A172 (cell line): ENCODE measurements at places on chromosomes 1 and 21.

- DNase-seq = peak; percentile 70
These were observed at the start of gene NBPF20 for GRCh38 chr1:145425436-145426029. TSS of gene NBPF20 (minus strand) at chr1:145425603. CDS start at chr1:145405272, 20,331 bp downstream.

DNA sequence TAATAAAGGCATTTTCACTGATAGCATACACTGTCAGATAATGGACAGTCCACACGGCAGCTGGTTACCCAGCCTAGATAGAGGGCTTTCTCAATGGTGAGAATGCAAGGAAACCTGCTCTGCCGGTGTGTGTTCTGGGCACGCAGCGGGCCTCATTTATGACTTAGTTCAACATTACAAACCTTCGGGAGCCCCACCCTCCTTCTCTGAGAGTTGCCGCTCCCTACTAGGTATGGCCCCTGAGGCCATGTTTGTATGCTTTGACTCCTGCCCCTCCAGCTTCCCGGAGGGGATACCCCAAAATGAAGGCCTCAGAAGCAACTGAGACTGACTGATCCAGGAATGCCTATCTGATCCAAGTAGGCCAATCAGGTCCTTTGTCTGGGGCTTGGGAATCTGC lies 17.2 kb upstream of the FABP3 start:
- DNase-seq = no peak

GRCh38 chr21:40472013-40472412 lies 374.9 kb downstream of the DSCAM start:
- no peak for DNase-seq

GRCh38 chr1:179175011-179175841 lies 54.3 kb downstream of the ABL2 start:
- peak; percentile 66 for DNase-seq

- no peak for DNase-seq
These were observed 377.8 kb downstream of the MATN1 start for GRCh38 chr1:30345491-30346130.

- peak; percentile 16 for DNase-seq
These were observed 322 bp downstream of the DCLRE1B start for GRCh38 chr1:113905435-113905861.

DNA sequence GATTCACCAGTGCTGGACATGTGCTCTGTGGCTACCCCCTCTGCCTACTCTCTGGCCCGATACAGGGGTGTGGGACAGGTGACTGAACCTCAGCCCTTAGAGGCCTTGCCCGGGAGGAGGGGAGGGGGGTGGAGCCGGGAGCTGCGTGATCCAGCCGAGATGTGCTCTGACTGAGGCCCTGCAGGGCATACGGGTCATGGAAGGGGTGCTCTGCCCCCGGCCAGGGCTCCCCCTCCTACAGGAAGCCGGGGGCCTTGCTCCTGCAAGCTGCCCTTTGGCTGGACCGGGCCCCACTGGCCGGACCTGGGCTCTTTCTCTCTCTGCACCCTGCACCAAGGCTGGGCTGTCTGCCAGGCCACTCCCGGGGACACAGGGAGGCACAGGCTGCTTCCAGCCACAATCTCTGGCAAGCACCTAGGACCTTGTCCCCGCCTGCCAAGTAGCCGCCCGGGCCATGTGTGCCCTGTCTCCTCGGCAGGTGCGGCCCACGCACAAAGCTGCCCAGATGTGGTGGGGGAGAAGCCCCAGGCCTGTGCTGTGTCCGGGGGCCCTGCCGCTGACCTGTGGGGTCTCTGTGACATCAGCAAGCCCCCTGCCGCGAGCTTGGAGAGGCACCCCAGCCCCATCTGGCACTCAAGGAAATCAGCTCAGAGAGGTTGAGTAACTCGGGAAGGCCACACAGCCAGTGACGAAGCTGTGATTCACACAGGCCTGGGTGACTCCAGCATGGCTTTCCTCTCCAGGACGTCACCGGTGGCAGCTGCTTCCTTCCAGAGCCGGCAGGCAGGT lies 1.5 kb downstream of the SCNN1D start:
- peak; percentile 64 for DNase-seq

DNA sequence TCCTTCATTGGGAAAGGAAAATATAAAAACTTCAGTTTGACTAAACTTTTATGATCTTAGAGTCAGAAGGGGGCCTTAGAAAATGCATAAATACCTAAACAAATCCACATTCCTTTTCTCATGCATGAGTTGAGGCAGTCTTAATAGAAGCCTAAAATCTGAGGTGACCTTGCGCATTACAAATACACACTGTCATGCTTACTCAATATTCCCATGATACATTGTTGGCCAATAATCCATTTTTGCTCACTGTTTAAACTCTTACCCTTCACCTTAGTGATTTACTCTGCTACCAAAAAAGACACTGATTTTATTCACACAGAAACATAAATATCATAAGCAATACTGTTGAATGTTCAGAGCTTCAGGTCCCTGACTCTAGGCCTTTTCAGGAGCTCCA lies 19.1 kb upstream of the TMCO1 start:
- DNase-seq = no peak

DNA sequence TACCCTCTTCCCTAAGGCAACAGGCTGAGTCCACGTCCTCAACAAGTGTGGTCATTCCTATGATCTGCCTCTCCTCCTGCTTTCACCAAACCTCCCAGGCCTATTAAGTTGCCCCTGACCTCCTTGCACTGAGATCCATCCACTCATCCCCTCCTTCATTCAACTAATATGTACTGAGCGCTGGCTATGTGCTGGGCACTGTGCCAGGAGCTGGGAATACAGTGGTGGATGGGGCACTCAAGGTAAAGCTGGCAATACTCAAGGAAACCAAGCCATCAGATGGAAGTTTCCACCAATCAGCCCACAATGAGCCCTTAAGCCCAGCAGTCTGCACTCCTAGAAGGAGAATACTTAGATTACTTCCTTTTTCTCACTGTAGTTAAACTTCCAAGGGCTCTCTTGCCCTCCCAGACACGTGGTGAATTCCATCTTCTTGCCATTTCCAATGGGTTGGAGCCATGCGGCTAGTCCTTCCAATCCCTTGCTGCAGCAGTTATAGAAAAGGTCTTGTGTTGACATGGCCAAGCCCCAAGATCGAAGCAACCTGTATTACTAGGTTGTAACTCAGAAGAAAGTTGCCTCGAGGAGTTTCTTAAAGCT lies 279.9 kb upstream of the RUNX1 start:
- DNase-seq = no peak

GRCh38 chr1:80925130-80925805 lies 875.5 kb upstream of the ADGRL2 start:
- no peak for DNase-seq
